ENCODE measurements at places on chromosomes 1 and 21. TPM values are rescaled to one million over a fixed set of nuclear protein-coding genes. Genes with fewer than 3 reads are reported as not detected.

The FCGR1A gene
- total RNA-seq: 10.4 TPM

The RBM11 gene
- 0.85 TPM for total RNA-seq

The ZNF648 gene
- total RNA-seq: 0.11 TPM

The HCRTR1 gene
- total RNA-seq: 0.21 TPM

The ACTL8 gene
- total RNA-seq: not detected

The TGFB2 gene
- 32.8 TPM for total RNA-seq

GRCh38 chr21:34935452-34935851, 113.7 kb downstream of the RUNX1 start:
- no peak for DNase-seq

GRCh38 chr1:206029484-206029883, 5.8 kb upstream of the CTSE start:
- no peak for DNase-seq

- DNase-seq: no peak
These were observed 171.8 kb upstream of the C1orf87 start for GRCh38 chr1:60245324-60245723.

- no peak for DNase-seq
These were observed 79.9 kb upstream of the LAMC2 start for GRCh38 chr1:183106166-183106565.

DNA sequence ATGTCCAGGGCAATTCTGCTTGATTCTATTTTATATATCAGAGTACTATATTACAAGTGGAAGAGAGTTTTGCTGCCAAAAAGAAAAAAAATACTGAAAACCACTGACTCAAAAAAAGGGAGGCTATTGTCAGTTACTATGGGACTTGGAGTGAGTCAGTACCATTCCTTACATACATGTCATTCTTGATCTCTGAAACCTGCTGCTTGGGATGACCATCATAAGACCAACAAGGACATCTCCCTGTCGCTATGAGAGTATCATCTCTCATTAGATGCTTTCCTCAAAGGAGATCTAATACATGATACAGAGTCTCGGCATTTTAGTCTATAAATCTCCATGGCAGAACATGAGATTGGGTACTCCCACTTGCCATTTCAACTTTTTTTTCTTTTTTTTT, 11.8 kb upstream of the INPP5B start:
- DNase-seq: no peak

GRCh38 chr1:197096137-197096536, 29.1 kb upstream of the F13B start:
- no peak for DNase-seq

DNA sequence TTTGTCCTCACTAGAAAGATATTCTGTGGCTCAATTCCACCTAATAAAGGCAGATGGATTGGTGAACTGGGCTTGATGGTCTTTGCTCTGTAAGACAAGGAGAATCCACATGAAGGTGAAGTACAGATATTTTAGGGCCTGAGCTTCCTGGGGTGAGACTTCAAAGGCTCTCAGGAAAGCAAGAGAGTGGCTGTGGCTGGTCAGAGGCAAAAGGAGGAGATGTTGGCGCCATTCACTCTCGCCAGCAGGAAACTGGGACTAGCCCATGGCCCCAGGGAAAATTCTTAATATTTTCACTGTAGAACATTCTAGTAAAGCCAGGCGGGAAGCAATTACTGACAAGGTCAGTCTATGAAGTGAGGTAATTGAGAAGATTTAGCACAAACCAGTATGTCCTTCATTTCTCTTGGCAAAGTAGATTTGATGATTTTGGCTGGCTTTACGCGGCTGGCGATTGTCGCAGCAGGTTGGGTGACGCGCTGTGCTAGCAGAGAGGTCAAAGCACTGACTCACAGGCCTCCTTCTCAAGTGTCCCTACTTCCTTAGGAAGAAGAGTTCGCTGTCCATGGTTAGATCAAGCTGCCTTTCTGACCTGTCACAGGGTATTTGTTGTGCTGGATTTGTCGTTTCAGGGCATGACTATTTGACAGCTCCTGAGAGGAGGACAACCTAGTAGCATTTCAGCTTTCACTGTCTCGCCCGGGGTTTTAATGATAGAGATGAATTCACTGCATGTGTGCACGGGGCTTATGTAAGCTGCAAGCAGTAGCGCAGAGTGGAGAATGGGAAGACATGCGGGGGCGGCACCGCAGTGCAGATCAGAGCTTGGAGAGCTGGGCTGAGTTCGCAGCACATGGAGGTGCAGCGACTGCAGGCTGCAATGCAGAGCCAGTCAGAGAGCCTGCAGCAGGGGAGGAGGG, 32.7 kb downstream of the XCL1 start:
- DNase-seq: no peak

- DNase-seq: no peak
These were observed 11.0 kb upstream of the TIPRL start for GRCh38 chr1:168167806-168168205.

DNA sequence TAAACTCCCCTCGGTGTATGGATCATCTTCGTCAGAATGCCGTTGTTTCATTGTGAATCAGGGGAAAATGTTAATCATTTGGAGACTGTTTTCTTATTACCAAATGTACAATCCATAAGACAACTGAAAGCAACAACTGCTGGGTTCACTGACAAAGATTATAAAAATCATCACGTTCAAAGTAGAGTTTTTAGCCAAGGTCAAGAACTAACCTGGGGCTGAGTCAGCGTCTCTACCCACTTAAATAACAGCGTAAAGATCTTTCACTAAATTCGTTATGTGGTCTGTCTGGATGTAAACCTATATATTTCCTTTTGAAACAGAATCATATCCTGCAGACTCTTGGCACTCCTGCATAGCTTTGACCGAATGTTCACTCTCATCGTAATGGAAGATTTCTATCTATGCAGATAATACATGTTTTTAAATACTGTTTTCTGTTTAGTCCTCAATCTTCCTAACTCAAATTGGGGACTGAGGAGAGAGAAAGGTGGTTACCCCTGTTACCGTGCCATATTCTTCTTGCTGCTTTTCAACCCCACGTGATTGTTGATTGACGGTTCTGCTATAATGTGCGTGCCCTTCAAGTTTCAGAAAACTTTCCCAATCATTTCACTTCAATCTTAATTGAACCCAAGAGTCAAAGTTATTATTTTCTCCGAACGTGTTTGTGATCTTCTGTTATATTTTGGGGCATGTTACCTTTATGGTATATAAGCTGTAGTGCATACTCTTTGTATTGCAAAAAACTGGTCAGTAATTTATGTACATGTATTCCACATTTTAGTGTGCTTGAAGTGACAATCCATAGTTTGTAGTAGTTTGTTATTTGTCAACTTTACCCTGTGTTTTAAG, 15.6 kb upstream of the NCMAP start:
- no peak for DNase-seq

GRCh38 chr1:205709059-205709398, 28.7 kb upstream of the SLC45A3 start:
- DNase-seq: no peak

Measured in urinary bladder (tissue), 4 donors.